ENCODE measurements at places on chromosomes 6 and 20. TPM values are rescaled to one million over a fixed set of nuclear protein-coding genes. Genes with fewer than 3 reads are reported as not detected.

ADA gene
- total RNA-seq = 34.5 TPM

ADGRF5 gene
- not detected for total RNA-seq

APOM gene
- total RNA-seq = 2.3 TPM

HS3ST5 gene
- not detected for total RNA-seq

BMP6 gene
- total RNA-seq = 1.1 TPM

C6orf118 gene
- not detected for total RNA-seq

Data from activated T-helper 2 cell treated with anti-CD3 and anti-CD28 coated beads, Interferon-gamma antibody, Interleukin-2, Interleukin-4, amounts not matched to agents 10 μg/mL and 5 μg/mL and 100 μg/mL, durations not matched to agents 14 hours and 24 hours and 36 hours (primary cell).